ENCODE measurements at places on chromosomes 7 and 10.

GRCh38 chr7:1027242-1028043, 16.9 kb upstream of the GPR146 start:
- DNase-seq = no peak

- DNase-seq = no peak
Observed at GRCh38 chr7:20113427-20114027, 103.7 kb downstream of the MACC1 start.

DNA sequence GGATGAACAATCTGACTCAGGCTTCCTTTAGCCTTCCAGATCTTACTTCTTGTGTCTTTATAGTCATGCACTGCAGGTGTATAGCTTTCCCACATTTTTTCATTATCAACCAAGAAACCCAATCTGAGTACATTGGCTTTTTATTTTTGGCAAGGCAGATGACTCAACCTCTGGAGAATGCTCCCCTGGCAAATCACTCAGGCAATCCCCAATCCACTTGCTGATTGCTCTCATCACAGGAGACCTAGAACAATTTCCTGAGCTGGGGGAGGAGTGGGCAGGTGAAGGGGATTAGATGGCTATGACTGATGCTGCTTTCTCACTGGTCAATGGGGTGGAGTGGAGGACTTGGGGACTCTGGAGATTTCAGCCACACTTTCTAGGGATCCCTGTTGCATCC, 134.4 kb downstream of the SLC16A9 start:
- no peak for DNase-seq

GRCh38 chr7:83534488-83534887, 114.5 kb downstream of the SEMA3E start:
- no peak for DNase-seq

GRCh38 chr7:90239625-90240228, 5.2 kb upstream of the CFAP69 start:
- DNase-seq = no peak

Measured in NCI-H2107 (cell line).